A549 (cell line): ENCODE measurements at places on chromosomes 12 and 14.

DNA sequence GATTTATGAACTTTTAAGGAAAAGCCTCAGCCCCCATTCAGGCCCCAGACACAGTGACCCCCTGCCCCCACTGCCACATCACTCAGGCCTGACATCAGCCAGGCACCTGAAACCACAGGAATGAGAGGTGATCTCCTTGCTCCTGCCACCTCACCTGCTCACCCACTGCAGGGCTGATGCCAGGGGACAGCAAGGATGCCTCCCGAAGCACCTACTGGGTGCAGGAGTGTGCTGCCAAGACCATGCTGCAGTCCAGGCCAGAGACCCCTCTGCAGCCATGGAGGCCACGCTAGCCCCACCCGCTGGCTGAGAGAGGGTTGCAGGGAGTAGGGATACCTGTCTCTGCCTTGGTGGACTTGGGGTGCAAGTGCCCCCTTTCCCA is 18.6 kb upstream of the KRT7 start:
- no peak for DNase-seq

GRCh38 chr12:123428591-123428990 is 7.9 kb downstream of the RILPL2 start:
- no peak for DNase-seq

- no peak for DNase-seq
These were observed 70.6 kb downstream of the SNAPC1 start for GRCh38 chr14:61832783-61833182.

- no peak for DNase-seq
These were observed 504.1 kb downstream of the RPL10L start for GRCh38 chr14:46147452-46147851.
